ENCODE measurements at places on chromosomes 6 and 20.

DNA sequence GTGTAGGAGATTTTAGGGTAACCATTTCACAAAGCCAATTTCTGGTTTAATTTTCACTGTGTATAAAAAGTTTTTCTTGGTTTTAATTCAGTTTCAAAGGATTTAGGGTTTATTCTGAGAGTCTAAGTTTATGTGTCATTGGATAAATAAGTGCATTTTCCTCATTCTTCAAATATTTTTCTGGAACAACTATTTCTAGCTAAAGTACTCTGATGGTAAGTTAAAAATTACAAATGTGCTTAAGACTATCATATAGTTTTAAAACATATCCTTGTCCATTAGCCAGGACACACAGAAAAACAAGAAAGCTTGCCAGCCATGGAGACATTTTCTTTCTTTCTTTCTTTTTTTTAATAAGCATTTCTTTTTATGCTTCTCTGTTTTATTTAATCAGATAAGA, 333.0 kb downstream of the RFPL4B start:
- DNase-seq, result peak; percentile 26

- DNase-seq, result peak; percentile 78
Measured at GRCh38 chr6:70955441-70956190, 1.2 kb downstream of the B3GAT2 start.

GRCh38 chr20:43984587-43984986, 69.9 kb downstream of the TOX2 start:
- no peak for DNase-seq

GRCh38 chr6:163661272-163661671, 246.8 kb downstream of the QKI start:
- no peak for DNase-seq

GRCh38 chr6:28659250-28659566, 133.5 kb downstream of the GPX5 start:
- DNase-seq, result no peak

DNA sequence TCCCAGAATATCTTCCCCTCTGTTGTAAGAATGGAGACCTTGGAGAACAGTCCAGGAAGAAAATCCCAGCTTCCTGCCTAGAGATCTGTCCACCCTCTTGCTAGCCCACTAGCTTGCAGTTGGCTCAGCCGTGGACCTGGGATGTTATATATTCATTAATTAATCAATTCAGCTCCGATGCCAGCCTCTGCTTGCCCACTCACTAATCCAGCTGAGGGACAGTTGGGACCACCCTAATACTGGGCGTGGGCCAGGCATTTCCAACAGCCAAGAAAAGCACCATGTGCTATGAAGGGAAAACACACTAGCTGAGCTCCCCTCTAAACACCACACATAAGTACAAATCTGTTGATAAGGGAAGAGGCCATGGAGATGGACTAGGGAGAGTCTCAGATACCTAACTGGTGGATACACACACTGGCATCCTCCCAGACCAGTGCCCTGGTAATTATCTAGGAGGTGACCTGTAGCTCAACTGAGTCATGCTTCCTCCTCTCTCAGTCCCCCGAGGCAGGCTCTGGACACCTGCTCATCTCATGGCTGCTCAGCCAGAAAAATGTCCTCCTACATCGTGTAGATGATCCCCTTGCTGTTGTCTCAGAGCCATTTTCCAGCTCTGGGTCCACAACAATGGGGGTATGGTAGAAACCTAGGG, 78.9 kb downstream of the ANKRD60 start:
- no peak for DNase-seq

GRCh38 chr6:210104-210456, 82.2 kb upstream of the DUSP22 start:
- no peak for DNase-seq

GRCh38 chr6:157069585-157069984, 253.7 kb downstream of the TMEM242 start:
- DNase-seq, result no peak

GRCh38 chr6:134309983-134310605, 7.8 kb downstream of the SGK1 start:
- DNase-seq, result peak; percentile 29

GRCh38 chr20:7673841-7674240, 266.4 kb downstream of the HAO1 start:
- DNase-seq, result peak; percentile 83

DNA sequence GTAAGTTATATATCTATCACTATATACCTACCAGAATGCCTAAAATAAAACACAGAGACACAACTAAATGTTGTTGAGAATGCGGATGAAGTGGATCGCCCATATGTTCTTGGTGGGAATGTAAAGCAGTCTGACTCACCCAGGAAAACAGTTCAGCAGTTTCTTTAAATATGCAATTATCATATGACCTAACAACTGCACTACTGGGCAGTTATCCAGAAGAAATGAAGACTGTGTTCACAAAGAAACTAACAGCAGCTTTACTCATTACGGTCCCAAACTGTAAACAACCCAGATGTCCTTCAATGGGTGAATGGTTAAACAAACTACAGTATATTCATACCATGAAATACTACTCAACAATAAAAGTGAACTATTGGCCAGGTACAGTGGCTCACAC, 14.3 kb upstream of the ZC3H12D start:
- peak; percentile 97 for DNase-seq

GRCh38 chr6:81515562-81516453, 236.7 kb downstream of the TENT5A start:
- DNase-seq, result peak; percentile 2

GRCh38 chr6:144580039-144580438, 294.9 kb downstream of the UTRN start:
- no peak for DNase-seq

GRCh38 chr20:57450419-57450818, 59.2 kb downstream of the RBM38 start:
- peak; percentile 16 for DNase-seq

DNA sequence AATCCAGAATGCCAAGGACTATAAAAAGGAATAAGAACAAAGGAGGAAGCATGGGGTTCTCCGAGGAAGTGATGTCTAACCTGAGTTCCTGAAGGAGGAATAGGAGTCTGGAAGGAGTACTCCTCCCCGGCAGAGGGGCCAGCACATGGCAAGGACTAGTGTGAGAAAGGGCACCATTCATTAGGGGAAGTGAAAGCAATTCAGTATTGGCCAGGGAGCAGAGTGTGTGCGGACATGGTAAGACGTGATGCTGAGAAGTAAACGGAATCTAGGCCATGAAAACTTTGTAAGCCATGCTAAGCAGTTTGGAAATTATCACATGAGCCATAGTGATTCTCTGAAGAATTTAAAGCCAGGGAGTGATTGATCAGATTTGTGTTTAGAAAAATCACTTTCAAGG, 218.9 kb upstream of the PRDM1 start:
- no peak for DNase-seq

DNA sequence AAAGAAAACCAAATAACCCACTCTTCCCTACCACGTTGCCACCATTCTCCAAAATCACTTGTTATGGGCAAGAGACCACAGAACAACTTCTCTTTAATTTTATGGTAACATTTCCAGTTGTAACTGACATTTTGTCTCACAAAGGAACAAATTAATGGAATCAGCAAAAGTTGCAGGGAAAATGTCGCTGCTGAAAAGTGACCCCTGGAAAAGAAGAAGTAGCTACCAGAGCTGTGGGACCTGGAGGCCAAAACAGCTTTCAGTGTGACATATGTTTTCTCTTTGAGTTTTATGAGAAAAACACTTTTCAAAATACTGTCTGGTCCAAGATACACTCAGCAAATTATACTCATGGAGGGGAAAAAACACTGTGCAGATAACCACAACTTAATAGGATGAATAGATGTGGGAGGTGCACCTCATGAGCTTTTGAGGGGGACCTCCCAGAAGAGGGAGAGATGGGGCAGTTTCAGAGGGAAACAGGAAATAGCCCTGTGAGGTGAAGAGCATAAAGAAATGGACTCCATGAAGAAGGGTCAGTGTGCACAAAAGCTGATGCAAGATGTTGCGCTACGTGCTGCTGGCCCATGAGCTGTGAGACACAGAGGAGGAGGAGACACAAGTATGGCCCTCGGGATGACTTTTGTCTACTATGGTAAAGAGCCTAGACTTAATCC, 87.3 kb downstream of the DTNBP1 start:
- no peak for DNase-seq

DNA sequence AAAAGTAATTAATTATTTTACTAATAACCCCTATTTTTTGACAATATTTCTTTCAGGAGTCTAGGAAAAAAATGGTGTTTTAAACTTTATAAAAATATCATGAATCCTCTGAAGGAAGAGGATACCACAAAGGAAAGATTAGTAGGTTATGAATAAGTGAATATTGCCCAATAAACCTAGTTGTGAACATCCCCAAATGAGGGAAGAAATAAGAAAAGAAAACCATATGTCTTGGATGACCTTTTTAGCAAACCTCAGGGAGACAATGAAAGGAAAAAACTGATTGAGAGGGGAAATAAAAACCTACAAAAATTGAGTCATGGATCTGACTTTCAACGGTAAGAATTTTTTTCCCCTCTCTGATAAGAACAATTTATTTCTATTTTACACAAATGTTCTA, 34.4 kb downstream of the TENT5A start:
- DNase-seq, result no peak

DNA sequence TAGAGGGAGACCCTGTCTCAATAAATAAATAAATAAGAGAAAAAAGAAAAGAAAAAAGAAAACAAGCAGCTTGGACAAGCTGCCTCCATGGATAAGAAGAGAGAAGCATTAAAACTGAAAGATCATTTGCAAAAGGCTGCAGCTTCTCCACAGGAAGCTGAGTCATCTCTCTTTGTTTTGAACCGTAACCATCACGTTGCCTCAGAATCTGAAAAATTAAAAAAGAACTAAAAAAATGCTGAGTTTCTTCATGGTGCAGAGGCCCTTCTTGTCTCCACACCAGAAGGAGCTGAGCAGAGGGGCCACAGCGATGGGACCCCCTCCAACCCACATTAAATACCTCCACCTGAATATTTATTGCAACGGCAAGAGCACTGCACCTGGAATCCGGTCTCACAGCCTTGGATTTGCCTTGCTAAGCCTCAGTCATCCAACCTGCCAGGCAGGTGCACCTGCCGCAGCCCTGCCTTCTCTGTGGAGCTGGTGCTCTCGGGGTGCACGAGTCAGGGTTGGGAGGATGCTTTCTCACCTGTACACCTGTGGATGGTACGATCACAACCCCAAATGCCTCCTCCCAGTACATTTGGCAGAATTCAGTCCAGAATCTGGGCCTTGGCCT, 28.1 kb downstream of the TOX2 start:
- peak; percentile 89 for DNase-seq

DNA sequence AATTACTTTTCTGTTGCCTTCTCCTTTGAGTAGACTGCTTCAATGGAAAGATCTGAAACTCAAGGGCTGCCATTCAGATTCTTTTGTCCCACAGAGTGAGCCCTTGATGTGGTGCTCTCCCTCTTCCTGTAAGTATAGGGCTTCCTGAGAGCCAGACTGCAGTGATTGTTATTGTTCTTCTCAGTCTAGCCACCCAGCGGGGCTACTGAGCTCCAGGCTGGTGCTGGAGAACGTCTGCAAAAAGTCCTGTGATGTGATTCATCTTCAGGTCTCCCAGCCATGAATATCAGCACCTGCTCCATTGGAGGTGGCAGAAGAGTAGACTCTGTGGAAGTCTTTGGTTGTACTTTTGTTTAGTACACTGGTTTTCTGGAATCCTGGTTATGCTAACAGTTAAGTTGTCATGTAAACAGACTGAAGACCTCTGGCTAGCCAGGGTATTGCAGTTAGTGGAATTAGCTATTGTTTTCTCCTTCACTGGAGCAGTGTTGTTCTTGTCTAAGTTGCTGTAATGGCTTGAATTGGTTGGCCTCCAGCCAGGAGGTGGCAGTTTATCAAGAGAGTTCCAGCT, 240.9 kb downstream of the COL12A1 start:
- DNase-seq, result no peak

DNA sequence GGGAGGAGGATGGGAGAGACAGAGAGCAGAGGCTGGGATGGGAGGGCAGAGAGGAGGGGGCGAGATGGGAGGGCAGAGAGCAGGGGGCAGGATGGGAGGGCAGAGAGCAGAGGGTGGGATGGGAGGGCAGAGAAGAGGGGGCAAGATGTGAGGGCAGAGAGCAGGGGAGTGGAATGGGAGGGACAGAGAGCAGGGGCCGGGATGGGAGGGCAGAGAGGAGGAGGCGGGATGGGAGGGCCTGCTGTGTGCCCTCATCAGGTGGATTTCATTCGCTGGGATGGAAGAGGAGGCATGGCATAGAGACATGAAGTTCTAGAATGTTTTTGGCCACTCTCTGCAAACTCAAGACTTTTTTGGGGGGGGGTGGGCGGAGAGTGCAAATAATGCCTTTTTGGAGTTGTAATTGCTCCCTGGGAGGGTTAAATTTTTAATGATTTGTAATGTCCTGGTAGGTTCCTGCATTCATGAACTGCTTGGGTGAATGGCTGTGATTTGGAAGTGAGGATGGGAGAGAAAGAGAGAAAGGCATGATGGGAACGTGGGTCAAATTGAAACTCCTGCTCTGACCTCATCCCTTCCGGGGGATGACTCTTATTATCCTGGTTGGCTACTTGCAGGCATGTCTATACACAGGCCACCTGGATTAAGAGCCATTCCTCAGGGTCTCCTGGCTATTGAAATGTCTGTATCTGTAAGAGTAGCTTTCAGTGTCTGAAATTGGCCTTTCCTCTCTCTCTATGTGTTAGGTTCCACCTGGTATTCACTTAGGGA, 162.4 kb upstream of the AGPAT4 start:
- no peak for DNase-seq

- DNase-seq, result no peak
Measured at GRCh38 chr20:15515691-15516090, 1057.6 kb downstream of the KIF16B start.

- DNase-seq, result no peak
Measured at GRCh38 chr20:4763261-4763660, 41.6 kb downstream of the PRND start.

GRCh38 chr6:79684876-79685275, 53.7 kb downstream of the SH3BGRL2 start:
- no peak for DNase-seq

DNA sequence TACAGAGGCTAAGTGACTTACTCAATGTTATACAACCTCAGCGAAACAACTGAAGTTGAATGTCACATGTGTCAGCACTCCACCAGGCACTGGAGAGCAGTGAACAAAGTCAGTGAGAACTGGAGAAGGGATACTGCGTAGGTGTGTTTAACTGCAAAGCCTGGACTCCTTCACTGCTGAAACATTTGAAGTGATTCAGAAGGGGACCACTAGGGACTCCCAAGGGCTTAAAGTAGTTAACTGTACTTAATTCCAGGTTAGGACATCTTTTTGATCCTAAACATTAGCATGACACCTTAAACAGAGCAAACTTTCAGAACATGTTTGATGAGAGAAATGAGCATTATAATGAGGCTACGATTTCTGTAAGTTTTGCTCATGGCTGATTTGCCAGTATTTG, 45.0 kb upstream of the ZBTB24 start:
- peak; percentile 39 for DNase-seq

- no peak for DNase-seq
Measured at GRCh38 chr6:100464162-100464851, 414 bp downstream of the SIM1 start.

DNA sequence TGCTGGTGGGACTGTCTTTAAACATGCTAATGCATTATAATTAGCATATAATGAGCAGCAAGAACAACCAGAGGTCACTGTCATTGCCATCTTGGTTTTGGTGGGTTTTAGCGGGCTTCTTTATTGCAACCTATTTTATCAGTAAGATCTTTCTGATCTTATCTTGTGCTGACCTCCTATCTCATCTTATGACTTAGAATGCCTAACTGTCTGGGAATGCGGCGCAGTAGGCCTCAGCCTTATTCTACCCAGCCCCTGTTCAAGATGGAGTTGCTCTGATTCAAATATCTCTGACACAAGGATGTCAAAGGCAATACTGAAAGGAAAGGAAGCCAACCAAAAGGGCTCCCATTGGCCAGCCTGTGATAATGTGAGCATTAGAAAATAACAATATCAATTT, 29.8 kb upstream of the SEC63 start:
- no peak for DNase-seq

- peak; percentile 95 for DNase-seq
Measured at GRCh38 chr6:27019651-27020552, 227.6 kb upstream of the PRSS16 start.

Measured in choroid plexus epithelial cell (primary cell).